Calu3 (cell line): ENCODE measurements at places on chromosomes 13 and 19. TPM values are rescaled to one million over a fixed set of nuclear protein-coding genes. Genes with fewer than 3 reads are reported as not detected.

- peaks cover 35% of the 10 kb centered on the region for H3K36me3 ChIP-seq
- no peaks in the 10 kb centered on the region for H3K27me3 ChIP-seq
- peak within 1 kb of the TSS; percentile 68 for H3K27ac ChIP-seq
- peaks cover 14% of the 10 kb centered on the region for H3K4me1 ChIP-seq
- H3K4me3 ChIP-seq, result peak within 1 kb of the TSS; percentile 72
- peak; percentile 77 for DNase-seq
These were observed at the start of gene ARRDC2 for GRCh38 chr19:18007917-18008673. Gene ARRDC2 (plus strand): TSS chr19:18008170. CDS start chr19:18008311, 141 bp downstream.

DNA sequence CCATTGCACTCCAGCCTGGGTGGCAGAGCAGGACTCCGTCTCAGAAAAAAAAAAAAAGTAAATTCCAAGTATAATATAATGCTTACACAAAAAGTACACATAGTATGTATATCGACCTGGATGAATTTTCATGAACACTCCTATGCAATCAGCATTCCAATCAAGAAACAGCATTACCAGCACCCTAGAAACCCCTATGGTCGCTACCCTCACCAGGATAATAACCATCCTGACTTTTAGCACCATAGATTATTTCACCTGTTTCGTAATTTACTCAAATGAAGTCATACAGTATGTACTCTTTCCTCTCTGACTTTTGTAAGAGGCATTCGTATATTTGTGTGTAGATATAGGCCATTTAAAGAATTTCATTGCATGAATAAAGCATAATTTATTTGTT, 47.6 kb downstream of the PCDH8 start:
- H3K27ac ChIP-seq, result no peak overlapping the region
- DNase-seq, result no peak
- peaks cover 30% of the 10 kb centered on the region for H3K27me3 ChIP-seq
- peaks cover 11% of the 10 kb centered on the region for H3K4me1 ChIP-seq
- no peak overlapping the region for H3K4me3 ChIP-seq

DNA sequence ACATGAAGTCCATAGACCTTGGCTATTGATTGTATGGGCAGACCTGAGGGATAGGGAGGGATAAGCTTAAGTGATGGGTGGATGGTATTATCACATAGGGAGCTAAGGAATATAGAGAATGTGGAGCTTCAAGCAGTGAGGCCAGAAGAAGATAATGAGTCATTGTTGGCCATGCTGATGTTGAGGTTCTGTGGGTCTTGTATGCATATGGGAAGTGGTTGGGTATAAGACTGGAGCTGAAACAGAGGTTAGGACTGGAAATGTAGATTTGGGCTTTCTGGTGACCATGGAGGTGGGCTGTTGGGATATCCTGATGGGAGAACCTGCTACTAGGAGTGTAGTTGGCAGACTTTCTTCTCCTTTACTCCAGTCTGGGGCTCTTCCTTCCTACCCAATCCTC, 73.7 kb upstream of the TSC22D1 start:
- no peak overlapping the region for H3K4me3 ChIP-seq
- no peak overlapping the region for H3K27ac ChIP-seq
- no peaks in the 10 kb centered on the region for H3K36me3 ChIP-seq
- H3K27me3 ChIP-seq, result no peaks in the 10 kb centered on the region
- H3K4me1 ChIP-seq, result no peaks in the 10 kb centered on the region
- no peak for DNase-seq

- H3K4me3 ChIP-seq, result no peak overlapping the region
- no peaks in the 10 kb centered on the region for H3K27me3 ChIP-seq
- DNase-seq, result no peak
- H3K4me1 ChIP-seq, result no peaks in the 10 kb centered on the region
These were observed 81.7 kb downstream of the RAP2A start for GRCh38 chr13:97515643-97516042.

DNA sequence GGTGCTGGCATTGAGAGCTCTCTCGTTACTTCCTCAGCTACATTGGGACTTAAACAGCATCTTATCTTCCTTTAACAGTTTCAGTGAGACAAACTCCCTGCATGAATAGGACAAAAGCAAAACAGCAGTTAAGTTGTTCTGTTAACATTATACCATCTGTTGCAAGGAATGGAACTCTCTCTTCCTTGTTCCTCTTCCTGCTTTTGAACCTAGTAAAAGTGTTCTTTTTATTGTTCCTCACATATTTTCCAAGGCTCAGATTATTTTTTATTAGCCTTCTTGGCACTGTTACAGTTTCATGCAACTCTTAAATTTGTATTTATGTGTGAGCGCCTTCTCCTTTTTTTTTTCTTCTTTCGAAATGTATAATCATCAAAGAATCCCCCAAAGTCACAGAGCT, 202.6 kb upstream of the UFM1 start:
- H3K4me3 ChIP-seq, result no peak overlapping the region
- H3K27me3 ChIP-seq, result no peaks in the 10 kb centered on the region
- no peak overlapping the region for H3K27ac ChIP-seq
- no peak for DNase-seq
- no peaks in the 10 kb centered on the region for H3K4me1 ChIP-seq
- H3K36me3 ChIP-seq, result no peaks in the 10 kb centered on the region

GRCh38 chr13:113532156-113532806, 41.8 kb upstream of the DCUN1D2 start:
- H3K27ac ChIP-seq, result no peak overlapping the region
- H3K4me3 ChIP-seq, result no peak overlapping the region
- no peaks in the 10 kb centered on the region for H3K4me1 ChIP-seq
- DNase-seq, result no peak
- H3K27me3 ChIP-seq, result no peaks in the 10 kb centered on the region
- peaks cover 8% of the 10 kb centered on the region for H3K36me3 ChIP-seq

- H3K27ac ChIP-seq, result no peak overlapping the region
- H3K4me1 ChIP-seq, result no peaks in the 10 kb centered on the region
- no peaks in the 10 kb centered on the region for H3K27me3 ChIP-seq
- H3K4me3 ChIP-seq, result no peak overlapping the region
- no peaks in the 10 kb centered on the region for H3K36me3 ChIP-seq
These were observed 102.8 kb downstream of the PCDH17 start for GRCh38 chr13:57734306-57734705.

DNA sequence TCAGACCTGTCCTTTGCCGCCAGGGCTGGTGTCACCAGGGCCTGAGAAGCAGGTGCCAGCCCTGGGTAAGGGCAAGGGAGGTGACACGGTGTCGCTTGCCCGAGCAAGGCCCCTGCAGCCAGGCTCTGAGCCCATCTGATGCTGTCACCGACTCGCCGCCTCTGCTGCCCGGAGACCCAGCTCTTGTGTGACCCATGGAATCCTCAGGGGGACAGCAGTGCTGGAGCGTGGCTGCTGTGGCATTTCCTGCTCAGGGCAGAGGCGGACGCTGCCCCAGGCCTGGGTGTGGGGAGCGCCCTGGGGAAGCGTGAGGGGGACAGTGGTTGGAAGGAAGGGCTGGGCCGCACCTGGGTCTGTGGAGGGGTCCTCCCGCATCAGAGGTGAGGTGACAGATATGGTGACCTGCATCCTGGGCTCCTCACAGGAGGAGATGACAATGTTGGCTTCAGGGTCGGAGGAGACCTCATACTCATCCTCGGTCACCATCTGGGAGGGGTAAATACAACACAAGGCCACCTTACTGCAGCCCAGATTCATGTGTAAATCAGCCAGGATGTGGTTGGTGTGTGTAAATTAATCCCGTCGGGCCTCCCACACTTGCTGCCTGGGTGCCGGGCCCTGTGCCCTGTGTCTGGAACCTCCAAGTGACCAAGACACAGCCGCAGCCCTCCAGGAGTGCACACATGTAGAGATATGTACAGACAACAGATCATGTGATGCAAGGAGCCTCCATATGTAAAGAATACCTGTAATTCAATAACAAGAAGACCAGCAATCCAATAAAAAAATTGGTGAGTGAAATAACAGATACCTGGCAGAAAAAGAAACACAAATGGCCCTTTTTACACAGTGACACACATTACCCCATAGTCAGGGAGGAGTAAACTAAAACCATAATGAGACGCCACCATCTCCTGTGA, 27.6 kb upstream of the MATK start:
- H3K4me3 ChIP-seq, result no peak overlapping the region
- peaks cover 13% of the 10 kb centered on the region for H3K27me3 ChIP-seq
- H3K27ac ChIP-seq, result no peak overlapping the region
- H3K36me3 ChIP-seq, result no peaks in the 10 kb centered on the region
- DNase-seq, result no peak
- no peaks in the 10 kb centered on the region for H3K4me1 ChIP-seq

- no peak overlapping the region for H3K4me3 ChIP-seq
- no peaks in the 10 kb centered on the region for H3K4me1 ChIP-seq
- no peak for DNase-seq
- H3K27me3 ChIP-seq, result no peaks in the 10 kb centered on the region
These were observed 14.1 kb downstream of the ZNF429 start for GRCh38 chr19:21519488-21519887.

GRCh38 chr19:7872306-7873204, 1.6 kb downstream of the PRR36 start:
- no peaks in the 10 kb centered on the region for H3K27me3 ChIP-seq
- H3K36me3 ChIP-seq, result peaks cover 45% of the 10 kb centered on the region
- H3K4me3 ChIP-seq, result no peak overlapping the region
- no peak overlapping the region for H3K27ac ChIP-seq

Gene RPL18
- 1,224 and 1,339 TPM in 2 replicates for total RNA-seq

Gene KLK3
- total RNA-seq, result not detected in 2 replicates
